Stimulated activated CD8-positive, alpha-beta memory T cell treated with anti-CD3 and anti-CD28 coated beads, Interleukin-7, amount 100 ng/mL, for 4 hours (primary cell): ENCODE measurements at places on chromosomes 5 and 9.

- no peak for DNase-seq
Measured at GRCh38 chr9:70413464-70413798, 1.0 kb downstream of the KLF9 start.

- no peak for DNase-seq
Measured at GRCh38 chr9:133967024-133967741, 24.9 kb downstream of the VAV2 start.

- no peak for DNase-seq
Measured at GRCh38 chr5:154984946-154985516, 28.5 kb upstream of the KIF4B start.

- DNase-seq: no peak
Measured at GRCh38 chr9:128150594-128151308, 1.5 kb downstream of the LCN2 start.

GRCh38 chr5:127519527-127519926, 2.1 kb downstream of the PRRC1 start:
- DNase-seq: no peak

DNA sequence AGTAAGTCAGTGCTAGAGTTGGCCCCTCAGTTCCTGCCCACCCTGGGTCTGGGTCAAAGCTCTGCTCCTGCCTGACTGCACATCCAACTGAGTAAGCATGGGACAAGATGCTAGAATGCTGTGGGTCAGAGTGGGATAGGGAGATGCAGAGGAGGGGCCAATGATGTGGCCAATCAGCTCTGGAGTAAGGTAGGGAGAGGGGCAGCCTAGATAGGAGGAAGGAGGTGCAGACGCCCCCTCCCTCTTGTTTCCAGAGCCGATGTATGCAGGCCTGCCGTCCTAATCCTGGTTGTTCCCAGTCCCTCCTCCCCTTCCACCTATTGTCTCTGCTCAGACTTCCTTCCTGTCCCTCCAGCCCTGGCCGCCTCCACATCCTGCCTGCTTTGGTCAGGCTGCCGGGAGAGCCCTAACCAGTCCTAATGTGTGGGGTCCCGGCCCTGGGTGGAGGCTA, 1.3 kb downstream of the ARAP3 start:
- DNase-seq: no peak

- DNase-seq: no peak
Measured at GRCh38 chr5:68431601-68432337, 216.2 kb downstream of the PIK3R1 start.
